ENCODE measurements at places on chromosomes 7 and 10. TPM values are rescaled to one million over a fixed set of nuclear protein-coding genes. Genes with fewer than 3 reads are reported as not detected.

- H3K27ac ChIP-seq = no peak overlapping the region
- H3K4me1 ChIP-seq = peaks cover 54% of the 10 kb centered on the region
- DNase-seq = no peak
These were observed 12.3 kb upstream of the ASB4 start for GRCh38 chr7:95473276-95473985.

DNA sequence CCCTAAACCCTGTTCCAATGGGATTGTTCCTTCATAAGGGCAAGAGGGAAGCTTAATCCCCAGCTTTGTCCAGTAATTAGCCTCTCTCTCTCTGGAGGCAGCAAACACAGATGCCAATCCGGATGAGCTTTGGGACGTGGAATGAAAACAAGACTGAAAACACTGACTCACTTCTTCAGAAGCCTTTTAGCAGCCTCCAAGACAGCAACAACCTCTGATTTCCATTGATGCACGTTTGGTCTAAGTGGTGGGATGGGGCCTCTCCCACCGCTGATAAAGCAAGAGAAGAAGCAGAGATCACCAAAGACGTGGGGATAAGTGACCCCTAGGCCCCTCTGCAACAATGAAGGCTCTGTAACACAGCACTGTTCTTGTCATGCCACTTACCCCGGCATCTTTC is 5.8 kb upstream of the GFRA1 start:
- no peak overlapping the region for H3K4me3 ChIP-seq
- no peak overlapping the region for H3K27ac ChIP-seq
- no peaks in the 10 kb centered on the region for H3K27me3 ChIP-seq
- no peaks in the 10 kb centered on the region for H3K36me3 ChIP-seq

GRCh38 chr10:131363416-131363815 is 51.9 kb upstream of the TCERG1L start:
- no peaks in the 10 kb centered on the region for H3K4me1 ChIP-seq
- H3K27me3 ChIP-seq = peaks cover 1% of the 10 kb centered on the region
- DNase-seq = no peak
- no peak overlapping the region for H3K27ac ChIP-seq

GRCh38 chr7:106346167-106346677 is 61.4 kb upstream of the NAMPT start:
- H3K27ac ChIP-seq = no peak overlapping the region
- no peak overlapping the region for H3K4me3 ChIP-seq
- no peaks in the 10 kb centered on the region for H3K27me3 ChIP-seq
- no peaks in the 10 kb centered on the region for H3K36me3 ChIP-seq
- no peaks in the 10 kb centered on the region for H3K4me1 ChIP-seq

- no peaks in the 10 kb centered on the region for H3K36me3 ChIP-seq
- peaks cover 3% of the 10 kb centered on the region for H3K27me3 ChIP-seq
- no peak overlapping the region for H3K4me3 ChIP-seq
- no peaks in the 10 kb centered on the region for H3K4me1 ChIP-seq
These were observed 2.8 kb downstream of the SAMD9L start for GRCh38 chr7:93145354-93145753.

GRCh38 chr7:32026083-32026425 is 44.2 kb downstream of the PDE1C start:
- no peak for DNase-seq
- H3K36me3 ChIP-seq = no peaks in the 10 kb centered on the region
- no peak overlapping the region for H3K27ac ChIP-seq
- no peak overlapping the region for H3K4me3 ChIP-seq
- no peaks in the 10 kb centered on the region for H3K4me1 ChIP-seq

DNA sequence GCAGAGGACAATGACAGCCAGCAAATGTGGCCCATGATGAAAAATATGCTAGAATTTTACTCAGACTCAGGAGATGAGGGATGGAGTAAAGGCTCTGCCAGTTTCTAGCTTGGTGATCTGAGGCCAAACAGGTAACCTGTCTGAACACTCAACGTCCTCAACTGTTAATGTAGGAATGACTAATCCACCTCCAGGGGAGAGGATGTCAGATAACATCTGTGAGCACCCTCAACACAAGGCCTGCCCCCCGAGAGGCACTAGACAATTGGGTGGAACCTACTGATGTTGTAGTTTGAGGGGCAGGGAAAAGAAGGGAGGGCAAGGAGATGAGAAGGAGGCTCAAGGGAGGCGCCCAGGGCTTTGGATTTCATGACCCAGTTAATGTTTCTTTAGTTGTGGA is 445.1 kb downstream of the PLXNA4 start:
- no peak overlapping the region for H3K27ac ChIP-seq
- H3K4me3 ChIP-seq = no peak overlapping the region
- H3K4me1 ChIP-seq = no peaks in the 10 kb centered on the region
- H3K27me3 ChIP-seq = no peaks in the 10 kb centered on the region
- no peak for DNase-seq

DNA sequence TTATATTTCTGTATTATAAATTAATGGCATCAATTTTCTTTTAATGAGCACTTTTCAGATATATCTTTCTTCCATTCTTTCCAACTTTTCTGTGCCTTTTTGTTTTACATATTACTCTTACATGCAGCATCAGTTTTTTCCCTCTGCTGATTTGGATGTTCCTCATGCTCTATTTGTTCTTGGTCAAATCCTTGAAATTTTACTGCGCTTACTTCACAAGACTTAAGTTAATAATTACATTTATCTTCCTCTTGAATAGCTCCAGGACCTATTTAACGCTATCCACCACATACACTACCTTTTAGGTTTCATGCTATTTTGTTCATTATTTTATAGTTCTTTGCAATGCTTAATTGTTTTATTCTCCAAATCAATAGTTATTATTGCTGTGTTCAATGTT is 97.6 kb upstream of the CTTNBP2 start:
- H3K4me3 ChIP-seq = no peak overlapping the region
- H3K4me1 ChIP-seq = no peaks in the 10 kb centered on the region
- no peaks in the 10 kb centered on the region for H3K36me3 ChIP-seq
- no peak for DNase-seq
- no peaks in the 10 kb centered on the region for H3K27me3 ChIP-seq

GRCh38 chr10:132266594-132267161 is 41.1 kb downstream of the STK32C start:
- H3K4me1 ChIP-seq = peaks cover 12% of the 10 kb centered on the region
- no peaks in the 10 kb centered on the region for H3K27me3 ChIP-seq
- H3K4me3 ChIP-seq = no peak overlapping the region
- no peak for DNase-seq
- H3K36me3 ChIP-seq = no peaks in the 10 kb centered on the region

DNA sequence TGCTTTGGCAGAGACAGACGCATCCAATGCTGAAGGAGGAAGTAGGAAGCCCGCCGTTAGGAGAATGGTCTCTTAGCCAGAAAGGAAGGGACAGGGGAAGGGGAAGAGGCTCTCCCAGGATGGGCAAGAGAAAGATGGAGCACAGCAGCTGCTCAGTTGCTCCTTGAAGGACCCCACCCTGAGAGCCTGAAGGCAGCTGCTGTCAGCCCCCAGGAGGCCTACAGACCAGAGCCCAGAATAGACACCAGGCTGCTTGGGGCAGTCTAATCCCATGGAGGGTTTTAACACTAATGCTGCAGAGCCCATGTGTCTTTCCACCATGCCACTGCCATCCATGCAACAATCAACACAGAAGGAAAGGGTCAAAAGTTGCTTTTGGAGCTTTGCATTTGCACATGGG is 3.5 kb upstream of the C7orf33 start:
- DNase-seq = no peak
- no peaks in the 10 kb centered on the region for H3K36me3 ChIP-seq

- H3K36me3 ChIP-seq = no peaks in the 10 kb centered on the region
- no peaks in the 10 kb centered on the region for H3K4me1 ChIP-seq
- no peak overlapping the region for H3K4me3 ChIP-seq
- H3K27ac ChIP-seq = no peak overlapping the region
- H3K27me3 ChIP-seq = no peaks in the 10 kb centered on the region
These were observed 177.3 kb downstream of the PHTF2 start for GRCh38 chr7:77975672-77976480.

GRCh38 chr7:142024547-142024946 is 28.9 kb downstream of the MGAM start:
- no peaks in the 10 kb centered on the region for H3K27me3 ChIP-seq
- H3K27ac ChIP-seq = no peak overlapping the region
- H3K36me3 ChIP-seq = no peaks in the 10 kb centered on the region
- no peak overlapping the region for H3K4me3 ChIP-seq

- H3K4me3 ChIP-seq = no peak overlapping the region
- peaks cover 11% of the 10 kb centered on the region for H3K4me1 ChIP-seq
- DNase-seq = no peak
- no peak overlapping the region for H3K27ac ChIP-seq
These were observed 241.0 kb downstream of the WDR11 start for GRCh38 chr10:121091961-121092719.

- H3K27ac ChIP-seq = no peak overlapping the region
- DNase-seq = no peak
- no peaks in the 10 kb centered on the region for H3K27me3 ChIP-seq
- peaks cover 3% of the 10 kb centered on the region for H3K36me3 ChIP-seq
These were observed 40.2 kb upstream of the PDLIM1 start for GRCh38 chr10:95330966-95331453.

DNA sequence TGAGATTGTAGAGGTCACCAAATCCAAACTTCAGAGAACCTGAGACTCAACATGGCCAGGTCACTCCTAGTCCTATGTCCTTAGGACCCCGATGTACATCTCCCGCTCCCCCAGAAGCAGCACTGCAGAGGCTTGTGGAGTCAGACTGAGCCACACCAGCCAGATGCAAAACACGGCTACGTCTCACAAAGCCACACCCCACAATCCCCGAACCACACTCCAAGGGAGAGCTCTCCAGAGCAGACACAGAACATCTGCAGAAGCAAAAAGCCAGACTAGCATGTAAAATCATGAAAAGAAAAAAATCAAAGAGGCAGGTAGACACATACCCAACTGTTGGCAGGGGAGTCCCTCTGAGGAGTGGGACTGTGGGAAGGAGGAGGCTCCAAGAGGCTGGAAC is 104.9 kb downstream of the CTBP2 start:
- DNase-seq = no peak
- H3K36me3 ChIP-seq = no peaks in the 10 kb centered on the region
- H3K4me1 ChIP-seq = no peaks in the 10 kb centered on the region
- H3K27me3 ChIP-seq = peaks cover 5% of the 10 kb centered on the region
- H3K27ac ChIP-seq = no peak overlapping the region

- H3K4me3 ChIP-seq = no peak overlapping the region
- H3K27me3 ChIP-seq = no peaks in the 10 kb centered on the region
- H3K36me3 ChIP-seq = no peaks in the 10 kb centered on the region
- no peaks in the 10 kb centered on the region for H3K4me1 ChIP-seq
- no peak for DNase-seq
These were observed 216.6 kb downstream of the AGMO start for GRCh38 chr7:15345216-15345615.

DNA sequence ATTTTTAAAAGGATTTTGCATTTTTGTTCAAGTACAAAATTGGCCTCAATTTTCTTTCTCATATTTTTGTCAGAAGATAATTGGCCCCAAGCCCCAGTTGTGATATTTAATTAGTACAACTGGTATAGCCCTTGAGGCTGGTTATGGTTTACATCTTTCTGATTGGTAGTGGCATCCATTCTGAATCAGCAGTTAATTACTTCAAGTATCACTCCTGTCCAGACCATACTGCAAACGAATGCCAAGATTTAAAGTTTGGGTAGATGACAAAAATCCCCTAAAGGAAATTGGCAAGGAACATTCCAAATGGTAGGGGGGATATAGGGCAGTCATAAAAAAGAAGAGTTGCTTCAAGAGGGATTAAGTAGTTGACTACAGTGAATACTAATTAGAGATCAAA is 23.1 kb downstream of the MYPN start:
- H3K4me3 ChIP-seq = no peak overlapping the region
- no peaks in the 10 kb centered on the region for H3K36me3 ChIP-seq
- no peak overlapping the region for H3K27ac ChIP-seq
- H3K27me3 ChIP-seq = no peaks in the 10 kb centered on the region
- no peak for DNase-seq

- H3K36me3 ChIP-seq = no peaks in the 10 kb centered on the region
- no peak overlapping the region for H3K27ac ChIP-seq
- H3K4me3 ChIP-seq = no peak overlapping the region
- no peak for DNase-seq
- no peaks in the 10 kb centered on the region for H3K4me1 ChIP-seq
These were observed 5.9 kb downstream of the GNAT3 start for GRCh38 chr7:80505900-80506500.

GRCh38 chr10:121904888-121905287 is 22.9 kb downstream of the ATE1 start:
- no peaks in the 10 kb centered on the region for H3K27me3 ChIP-seq
- peak; percentile 59 for DNase-seq
- peak overlapping the region; percentile 20 for H3K27ac ChIP-seq

DNA sequence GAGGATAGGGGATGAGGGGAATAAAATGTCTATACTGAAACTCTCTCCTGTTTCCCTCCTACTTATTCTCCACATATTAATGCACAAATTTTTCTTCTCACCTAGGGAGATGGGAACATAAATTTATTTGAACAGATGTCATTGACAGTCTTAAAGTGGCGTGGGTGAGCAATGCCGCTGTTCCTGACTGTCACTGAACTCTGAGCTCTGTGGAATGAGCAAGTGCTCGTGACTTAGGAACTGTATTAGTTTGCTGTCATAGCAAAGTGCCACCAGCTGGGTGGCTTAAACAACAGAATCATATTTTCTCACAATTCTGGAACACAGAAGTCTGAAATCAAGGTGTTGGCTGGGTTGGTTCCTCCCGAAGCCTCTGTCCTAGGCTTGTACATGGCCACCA is 29.1 kb downstream of the INPP5F start:
- peak overlapping the region; percentile 43 for H3K27ac ChIP-seq
- H3K36me3 ChIP-seq = peaks cover 4% of the 10 kb centered on the region
- no peaks in the 10 kb centered on the region for H3K27me3 ChIP-seq

GRCh38 chr7:113774182-113774807 is 144.5 kb downstream of the PPP1R3A start:
- no peak overlapping the region for H3K4me3 ChIP-seq
- DNase-seq = peak; percentile 28
- H3K27ac ChIP-seq = no peak overlapping the region
- no peaks in the 10 kb centered on the region for H3K4me1 ChIP-seq

- no peaks in the 10 kb centered on the region for H3K4me1 ChIP-seq
- H3K27me3 ChIP-seq = no peaks in the 10 kb centered on the region
- H3K4me3 ChIP-seq = no peak overlapping the region
- H3K36me3 ChIP-seq = peaks cover 44% of the 10 kb centered on the region
- DNase-seq = no peak
These were observed 113.7 kb downstream of the RGS10 start for GRCh38 chr10:119428789-119429188.

- no peak overlapping the region for H3K4me3 ChIP-seq
- no peaks in the 10 kb centered on the region for H3K4me1 ChIP-seq
- H3K36me3 ChIP-seq = no peaks in the 10 kb centered on the region
These were observed 193.2 kb upstream of the AKR1E2 start for GRCh38 chr10:4632757-4633156.

DNA sequence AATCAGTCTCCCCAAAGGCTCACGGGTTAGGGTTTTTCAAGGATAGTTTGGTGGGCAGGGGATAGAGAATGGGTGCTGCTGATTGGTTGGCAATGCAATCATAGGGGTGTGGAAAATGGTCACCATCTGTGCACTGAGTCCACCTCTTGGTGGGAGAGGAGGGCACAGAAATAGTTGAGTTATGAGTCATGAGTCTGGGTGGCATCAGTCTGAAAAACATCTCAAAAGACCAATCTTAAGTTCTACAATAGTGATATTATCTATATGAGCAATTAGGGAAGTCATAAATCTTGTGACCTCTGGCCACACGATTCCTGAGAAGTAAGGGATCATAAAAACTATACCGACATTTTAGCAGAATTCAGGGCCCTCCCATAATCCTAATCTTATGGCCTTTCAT is 62.7 kb downstream of the LGI1 start:
- DNase-seq = no peak
- H3K27ac ChIP-seq = no peak overlapping the region
- no peaks in the 10 kb centered on the region for H3K36me3 ChIP-seq
- H3K4me1 ChIP-seq = no peaks in the 10 kb centered on the region
- no peak overlapping the region for H3K4me3 ChIP-seq
- no peaks in the 10 kb centered on the region for H3K27me3 ChIP-seq

The MAGI2 gene
- 3.8 TPM for total RNA-seq

The SPDYE11 gene
- not detected for total RNA-seq

The RPEL1 gene
- total RNA-seq = 0.10 TPM

The OR2A1 gene
- not detected for total RNA-seq

The ITIH5 gene
- total RNA-seq = 3.5 TPM

The FAM20C gene
- total RNA-seq = 14.5 TPM
